ENCODE measurements at places on chromosomes 16 and 17. TPM values are rescaled to one million over a fixed set of nuclear protein-coding genes. Genes with fewer than 3 reads are reported as not detected.
A peak's percentile ranks its signal among the peaks of the same experiment; 100 is the strongest.

- DNase-seq = no peak
Observed at GRCh38 chr17:44830359-44831288, 537 bp upstream of the GJC1 start.

GRCh38 chr17:67718325-67718941 lies 697 bp downstream of the NOL11 start:
- peak; percentile 34 for DNase-seq

DNA sequence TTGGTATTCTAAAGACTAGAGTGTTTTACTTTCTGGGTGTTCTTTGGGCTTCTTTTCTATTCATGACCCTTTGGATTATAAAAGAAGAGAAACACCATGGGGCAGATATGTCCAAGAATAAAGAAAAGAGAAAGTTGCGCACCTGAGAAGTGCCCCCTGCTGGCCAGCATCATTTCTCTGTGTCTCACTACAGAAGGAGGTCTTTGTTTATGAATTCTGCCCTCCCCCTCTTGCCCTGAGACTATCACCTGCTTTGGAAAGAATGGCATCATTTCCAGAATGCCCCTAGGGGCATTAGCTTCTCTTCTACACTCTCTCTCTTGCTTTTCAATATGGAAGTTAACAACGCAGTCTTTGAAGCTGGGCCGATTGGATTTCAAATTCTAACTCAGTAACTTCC lies 45.0 kb downstream of the CDH13 start:
- no peak for DNase-seq

The FAM171A2 gene
- total RNA-seq = 0.72 TPM

- peak; percentile 64 for DNase-seq
Observed at GRCh38 chr17:72511874-72512273, 391.1 kb downstream of the SOX9 start.

- DNase-seq = no peak
Observed at GRCh38 chr17:48178317-48178716, 70.8 kb downstream of the SNX11 start.

DNA sequence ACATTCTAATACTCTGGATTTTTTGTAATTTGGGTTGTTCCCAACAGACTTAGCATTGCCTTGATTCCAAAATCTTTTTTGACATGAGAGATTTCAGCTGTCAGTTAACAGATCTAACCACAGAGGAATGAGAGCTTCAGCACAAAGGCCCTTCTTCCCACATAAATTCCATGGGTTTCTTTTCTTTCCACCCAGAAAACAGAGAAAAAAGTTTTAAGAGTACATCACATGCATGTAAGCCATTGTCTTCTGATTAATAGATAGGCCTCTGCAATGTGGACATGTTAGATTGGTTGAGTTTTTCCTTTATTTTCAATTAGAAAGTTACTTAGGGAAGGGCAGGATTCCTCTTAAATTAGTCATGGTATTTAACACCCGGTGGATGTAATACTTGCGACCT lies 939 bp downstream of the MYH8 start:
- DNase-seq = no peak

DNA sequence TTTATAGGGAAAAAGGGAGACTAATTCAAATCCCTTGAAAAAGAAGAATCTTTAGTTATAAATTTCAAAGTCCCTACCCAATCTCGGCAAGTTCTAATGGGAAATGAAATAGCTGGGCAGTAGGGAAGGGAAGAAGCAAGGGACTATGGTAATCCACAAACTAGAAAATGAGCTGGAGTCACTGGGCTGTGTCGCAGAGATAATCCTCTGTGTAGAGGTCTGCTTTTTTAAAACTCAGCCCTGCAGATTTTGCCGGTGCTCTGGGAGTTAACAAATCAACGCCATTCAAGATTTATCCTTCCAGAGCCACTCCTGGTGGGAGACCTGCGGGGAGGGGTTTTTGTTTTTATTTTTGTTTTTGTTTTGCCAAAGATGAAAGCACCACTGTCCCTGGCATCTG lies 20.8 kb downstream of the SNX11 start:
- DNase-seq = no peak

The ASB16 gene
- not detected for total RNA-seq

DNA sequence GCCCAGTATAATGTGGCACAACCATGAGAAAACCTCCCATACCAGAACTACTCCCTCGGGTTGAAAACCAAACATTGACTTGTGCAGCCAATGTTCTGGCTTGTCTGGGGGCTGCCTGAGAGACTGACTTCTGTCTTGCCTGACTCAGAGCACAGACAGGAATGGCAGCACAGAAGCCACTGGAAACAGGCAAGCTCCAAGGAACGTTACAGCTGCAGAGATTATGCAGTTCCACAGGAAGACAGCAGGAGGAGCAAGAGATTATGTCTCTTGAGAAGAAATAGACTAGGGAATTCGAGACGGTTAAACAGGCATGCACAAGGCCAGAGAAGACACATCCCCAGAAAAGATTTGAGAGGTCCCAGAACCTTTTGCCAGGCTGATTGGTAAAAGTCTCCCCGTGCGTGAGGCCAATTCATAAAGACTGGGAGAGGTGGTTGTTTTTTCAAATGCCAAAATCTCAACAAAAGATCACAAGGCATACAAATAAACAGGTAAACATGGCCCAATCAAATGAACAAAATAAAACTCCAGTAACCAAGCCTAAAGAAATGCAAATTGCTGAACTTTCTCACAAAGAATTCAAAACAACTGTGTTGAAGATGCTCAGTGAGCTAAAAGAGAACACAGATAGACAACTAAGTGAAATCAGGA lies 90.6 kb upstream of the CDH5 start:
- DNase-seq = peak; percentile 75

DNA sequence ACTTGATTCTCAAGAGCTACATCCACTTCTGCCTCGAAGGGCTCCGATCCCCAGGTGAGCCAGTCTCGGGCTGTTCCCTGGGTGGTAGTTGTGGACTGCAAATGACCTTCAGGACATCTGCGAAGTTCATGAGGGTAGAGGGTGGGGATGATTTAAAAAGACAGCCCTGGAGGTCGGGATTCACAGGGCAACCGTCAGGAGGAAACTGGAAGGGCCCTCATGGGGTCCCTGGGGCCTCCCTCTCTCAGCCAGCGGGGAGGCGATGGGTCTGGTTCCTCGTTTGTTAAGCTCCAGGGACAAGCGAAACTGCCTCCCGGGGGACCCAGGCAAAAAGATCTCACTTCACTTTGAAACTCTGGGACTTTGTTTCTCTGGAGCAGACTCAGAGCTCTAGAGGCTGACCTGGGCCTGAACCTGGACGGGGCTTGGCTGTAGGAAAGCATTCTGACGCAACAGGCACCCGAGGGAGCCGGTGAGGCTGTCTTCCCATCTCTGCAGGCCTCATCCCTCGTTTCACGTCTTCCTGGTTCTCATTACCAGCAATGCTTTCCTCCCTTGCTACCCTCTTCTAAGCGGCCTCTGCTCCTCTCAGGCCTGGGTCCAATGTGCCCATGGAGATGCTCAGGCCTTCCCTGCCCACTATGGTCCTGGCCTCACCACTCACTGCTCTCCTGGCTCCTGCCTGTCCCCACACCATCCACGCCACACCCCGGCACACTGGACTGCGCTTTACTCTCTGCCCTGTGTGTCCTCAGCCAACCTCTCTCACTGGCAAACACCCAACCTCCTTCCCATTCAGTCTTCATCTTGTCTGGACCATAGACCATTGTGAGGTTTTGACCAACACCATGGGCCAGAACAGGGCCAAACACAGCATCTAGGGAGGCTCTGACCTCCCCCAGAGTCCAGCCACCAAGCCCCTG lies 214.2 kb upstream of the TNRC6C start:
- DNase-seq = no peak

DNA sequence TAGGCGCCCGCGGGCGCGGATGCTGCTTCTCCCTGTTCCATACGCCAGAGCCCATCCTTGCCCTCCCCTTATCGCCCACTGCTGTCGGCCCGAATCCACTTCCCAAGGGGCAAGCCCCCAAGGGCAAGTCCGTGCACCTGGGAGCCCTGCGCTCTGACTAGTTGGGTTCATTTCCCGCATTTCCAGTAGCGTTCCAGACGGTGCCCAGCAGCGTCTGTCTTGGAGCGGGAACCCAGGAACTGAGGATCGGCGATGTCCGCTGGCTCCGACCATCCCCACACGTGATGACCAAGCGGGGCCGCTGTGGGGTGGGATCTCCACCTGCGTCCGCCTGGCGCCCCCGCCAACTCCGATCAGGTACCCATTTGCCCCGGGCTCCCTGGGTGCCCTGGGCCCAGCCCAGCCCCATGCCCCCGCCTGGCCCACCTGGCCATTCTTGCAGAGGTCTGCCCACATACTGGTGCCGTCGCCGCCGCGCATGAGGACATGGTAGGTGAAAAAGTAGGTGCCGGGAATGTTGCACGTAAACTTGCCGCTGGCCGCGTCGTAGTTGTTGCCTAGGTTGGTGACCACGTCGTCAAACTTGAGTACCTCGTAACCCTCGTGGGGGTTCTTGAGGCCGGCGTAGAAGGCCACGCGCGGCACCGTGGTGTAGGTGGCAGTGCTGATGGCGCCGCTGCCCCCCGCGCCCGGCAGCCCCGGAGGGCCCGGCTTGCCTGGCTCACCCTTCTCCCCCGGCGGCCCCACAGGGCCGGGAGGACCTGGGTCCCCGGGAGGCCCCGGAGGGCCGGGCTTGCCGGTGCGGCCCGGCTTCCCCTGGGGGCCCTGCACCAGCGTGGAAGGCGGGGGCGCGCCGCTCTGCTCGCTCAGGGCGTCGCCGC lies 837 bp downstream of the C1QL1 start:
- no peak for DNase-seq

DNA sequence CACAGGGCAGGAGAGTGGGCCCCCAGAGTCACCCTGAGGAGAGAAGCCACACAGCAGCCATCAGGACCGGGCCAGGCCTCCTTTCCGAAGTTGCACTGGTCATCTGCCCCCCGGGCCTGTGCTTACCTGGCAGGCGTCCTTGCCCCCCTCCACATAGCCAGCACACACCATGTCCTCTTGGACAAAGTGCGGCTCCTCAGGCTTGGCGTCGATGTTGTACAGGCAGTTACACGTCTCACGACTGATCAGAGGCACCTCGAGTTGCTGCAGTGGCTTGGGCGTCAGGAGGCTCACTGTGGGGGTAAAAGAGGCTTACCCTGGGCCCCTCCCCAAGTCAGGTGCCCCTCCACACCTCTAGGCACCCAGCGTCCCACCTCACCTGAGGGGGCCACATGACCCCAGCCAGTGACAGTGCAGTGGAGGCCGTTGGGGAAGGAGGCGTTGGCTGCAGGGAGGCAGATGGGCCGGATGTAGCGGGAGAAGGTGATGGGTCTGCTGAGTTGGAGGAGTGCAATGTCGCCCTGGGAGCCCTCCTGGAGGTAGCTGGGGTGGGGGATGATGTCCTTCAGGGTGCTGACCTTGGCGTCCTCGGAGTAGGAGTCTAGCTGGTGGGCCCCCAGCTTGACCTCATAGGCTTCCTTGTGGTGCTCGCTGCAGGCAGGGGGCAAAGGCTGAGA lies 3.1 kb downstream of the PRSS8 start:
- no peak for DNase-seq

GRCh38 chr16:85894266-85894665 lies 4.7 kb upstream of the IRF8 start:
- DNase-seq = peak; percentile 65

GRCh38 chr17:82495844-82496528 lies 23.5 kb upstream of the FOXK2 start:
- DNase-seq = peak; percentile 78

- no peak for DNase-seq
Observed at GRCh38 chr17:68417317-68417716, 40.0 kb downstream of the WIPI1 start.

DNA sequence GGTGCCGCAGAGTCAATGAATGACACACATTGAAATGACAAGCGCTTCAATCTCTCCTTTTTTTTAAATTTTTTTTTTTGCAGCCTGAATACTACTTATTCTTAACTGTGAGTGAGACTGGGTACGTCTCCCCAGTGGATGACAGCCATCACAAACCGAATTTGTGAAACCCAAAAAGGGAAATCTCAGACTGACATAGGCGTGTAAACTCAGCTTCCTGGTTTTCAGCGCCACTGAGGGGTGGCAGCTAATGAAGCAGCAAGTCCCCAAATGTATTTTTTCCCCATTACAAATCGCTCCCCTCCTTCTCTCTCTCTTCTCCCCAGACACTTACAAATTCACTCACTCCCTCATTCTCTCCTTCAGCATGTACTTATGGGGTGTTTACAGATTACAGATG lies 196.0 kb downstream of the MAF start:
- DNase-seq = no peak

The MMP28 gene
- 66.7 TPM for total RNA-seq

DNA sequence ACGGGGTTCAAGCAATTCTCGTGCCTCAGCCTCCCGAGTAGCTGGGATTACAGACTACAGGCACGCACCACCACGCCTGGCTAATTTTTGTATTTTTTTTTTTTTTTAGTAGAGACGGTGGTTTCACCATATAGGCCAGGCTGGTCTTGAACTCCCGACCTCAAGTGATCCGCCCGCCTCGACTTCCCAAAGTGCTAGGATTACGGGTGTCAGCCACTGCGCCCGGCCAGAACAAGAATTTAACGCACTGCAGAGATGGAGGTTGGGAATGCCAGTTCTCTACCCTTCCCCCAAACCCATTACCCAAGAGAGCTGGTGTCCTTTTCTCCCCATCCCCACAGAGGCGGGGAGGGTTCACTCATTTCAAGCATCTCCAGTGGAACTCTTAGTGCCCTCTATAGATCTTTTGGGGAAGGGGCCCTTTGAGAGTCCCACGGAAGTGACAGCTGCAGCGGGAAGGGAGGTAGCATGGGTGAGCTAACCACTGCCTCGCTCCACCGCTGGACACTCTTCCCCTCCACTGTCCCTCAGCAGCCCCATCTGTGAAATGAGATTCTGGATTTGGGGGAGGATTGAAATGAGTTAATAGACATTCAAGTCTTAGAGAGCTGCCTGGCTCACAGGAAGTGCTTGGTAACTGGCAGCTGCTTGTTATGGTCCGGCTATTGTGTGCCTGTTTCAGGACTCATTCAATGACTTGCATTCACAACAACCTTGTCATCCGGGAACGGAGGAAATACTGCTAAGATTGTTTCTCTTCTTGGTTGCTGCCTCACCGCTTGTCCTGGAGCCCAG lies 3.5 kb upstream of the UBALD2 start:
- DNase-seq = no peak

DNA sequence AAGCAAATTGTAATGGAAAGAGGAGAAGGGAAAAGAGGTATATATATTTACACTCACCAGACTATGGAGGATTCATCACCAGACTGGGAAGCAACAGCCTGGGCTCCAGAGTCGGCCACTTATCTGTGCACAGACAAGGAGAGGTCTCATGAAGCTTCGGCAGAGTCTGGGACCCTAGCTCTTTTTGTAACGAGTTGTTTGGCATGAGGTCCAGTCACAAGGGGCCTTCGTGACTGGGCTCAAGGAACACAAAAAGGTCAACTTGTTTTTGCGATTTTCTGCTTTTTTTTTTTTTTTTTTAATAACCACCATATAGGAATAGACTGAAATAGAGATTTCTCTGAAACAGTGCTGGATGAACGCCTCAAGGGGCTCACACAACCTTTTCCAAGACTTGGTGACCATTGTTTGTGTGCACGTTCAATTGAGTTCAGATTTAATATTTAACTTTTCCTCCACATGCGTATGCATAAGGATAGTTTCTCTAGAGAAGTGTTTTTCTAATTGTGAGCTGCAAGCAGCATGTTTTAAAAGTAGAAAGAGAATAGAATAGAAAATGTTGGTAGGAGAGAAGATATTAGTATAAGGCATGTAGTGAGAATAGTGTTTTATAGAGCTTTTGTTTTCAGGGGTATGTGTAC lies 25.8 kb downstream of the BPTF start:
- DNase-seq = no peak

- DNase-seq = no peak
Observed at GRCh38 chr17:35596530-35597233, 9.6 kb downstream of the AP2B1 start.

The PRKCA gene
- total RNA-seq = 41.8 TPM

GRCh38 chr16:59046335-59046734 lies 312.2 kb upstream of the GOT2 start:
- no peak for DNase-seq

- DNase-seq = no peak
Observed at GRCh38 chr17:66399441-66399840, 97.0 kb downstream of the PRKCA start.

The DPEP3 gene
- total RNA-seq = not detected

The DLX4 gene
- total RNA-seq = 0.49 TPM
